Activated CD4-positive, CD25-positive, alpha-beta regulatory T cell treated with anti-CD3 and anti-CD28 coated beads, Interleukin-2, amount 50 U/mL, for 24 hours (primary cell): ENCODE measurements at places on chromosomes 1 and 21.

GRCh38 chr1:248406721-248407692, 4.2 kb downstream of the OR2T1 start:
- no peak for ATAC-seq

DNA sequence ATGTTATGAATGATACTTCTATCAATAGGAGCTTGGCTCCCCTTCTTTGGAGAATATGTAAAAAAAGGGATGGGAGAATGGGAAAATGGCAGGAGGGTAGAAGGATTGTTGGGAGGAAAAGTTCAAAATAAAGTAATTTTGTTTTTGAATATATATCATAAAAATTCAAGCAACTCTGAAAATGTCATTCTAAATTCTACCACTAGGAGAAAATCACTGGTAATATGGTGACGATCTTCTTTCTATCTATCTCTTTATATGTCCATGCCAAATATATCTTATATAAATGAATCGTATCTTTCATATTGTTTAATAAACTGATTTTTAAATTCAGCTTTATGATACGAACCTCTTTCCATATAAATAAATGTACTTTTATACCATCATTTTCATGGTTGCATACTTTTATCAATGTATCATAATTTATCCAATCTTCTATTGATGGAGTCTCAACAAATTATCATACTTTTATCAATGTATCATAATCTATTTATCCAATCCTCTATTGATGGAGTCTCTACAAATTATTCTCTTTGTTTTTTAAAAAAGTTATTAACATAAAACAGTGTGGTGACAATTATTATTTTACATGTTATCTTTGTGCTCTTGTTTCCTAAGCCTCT, 73.7 kb upstream of the MARK1 start:
- no peak for ATAC-seq

- no peak for ATAC-seq
Measured at GRCh38 chr1:166031932-166032571, 134.7 kb downstream of the FAM78B start.

DNA sequence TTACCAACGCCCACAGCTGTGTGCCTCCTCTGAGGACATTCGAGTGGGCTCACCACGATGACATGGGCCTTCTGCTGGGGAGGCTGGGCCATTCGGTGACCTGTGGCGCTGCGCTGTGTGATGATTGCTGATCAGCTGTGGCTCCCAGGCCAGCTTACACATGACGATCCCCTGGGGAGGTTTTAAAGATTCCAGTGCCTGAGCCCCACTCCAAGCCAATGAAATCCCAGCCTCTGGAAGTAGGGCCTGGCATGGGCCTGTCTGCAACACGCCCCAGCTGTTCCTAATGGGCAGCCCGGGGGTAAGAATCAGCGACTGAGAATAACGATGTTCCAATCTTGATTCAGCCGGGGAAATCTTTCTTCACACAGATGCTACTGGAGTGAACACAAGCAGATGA, 153.7 kb downstream of the KCNJ6 start:
- ATAC-seq = no peak

DNA sequence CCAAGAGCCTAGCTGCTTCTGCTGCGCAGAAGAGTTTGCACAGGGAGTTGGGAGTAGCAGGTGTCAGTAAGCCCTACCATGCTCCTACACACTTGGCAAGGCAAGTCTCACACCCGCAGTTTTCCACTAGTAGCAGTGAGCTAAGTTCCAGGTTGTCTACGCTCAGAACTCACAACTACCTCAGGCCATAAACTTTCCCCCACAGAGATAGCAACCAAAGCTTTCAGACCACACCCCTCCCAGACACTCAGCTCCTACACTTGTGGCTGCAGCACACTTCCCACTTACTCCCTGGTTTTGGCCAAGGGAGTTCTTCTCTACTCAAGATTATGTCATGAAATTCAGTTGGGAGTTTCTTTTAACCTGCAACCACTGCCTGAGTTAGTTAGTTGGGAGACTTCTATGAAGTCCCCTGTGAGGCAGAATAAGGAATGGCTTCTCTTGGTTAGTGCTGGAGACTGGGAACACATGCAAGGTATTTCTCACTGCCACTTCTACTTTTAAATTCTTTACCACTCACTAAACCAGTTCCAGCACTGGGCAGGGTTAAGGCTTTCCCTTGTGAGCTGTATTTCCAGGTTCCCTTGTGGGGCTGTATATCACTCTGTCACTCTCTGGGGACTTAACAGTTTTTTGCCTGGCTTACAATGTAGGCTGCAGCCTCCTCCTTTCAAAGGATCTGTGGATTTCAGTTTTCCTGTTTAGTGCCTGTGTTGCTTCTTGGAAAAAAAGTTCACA, 18.3 kb upstream of the MAB21L3 start:
- ATAC-seq = no peak

DNA sequence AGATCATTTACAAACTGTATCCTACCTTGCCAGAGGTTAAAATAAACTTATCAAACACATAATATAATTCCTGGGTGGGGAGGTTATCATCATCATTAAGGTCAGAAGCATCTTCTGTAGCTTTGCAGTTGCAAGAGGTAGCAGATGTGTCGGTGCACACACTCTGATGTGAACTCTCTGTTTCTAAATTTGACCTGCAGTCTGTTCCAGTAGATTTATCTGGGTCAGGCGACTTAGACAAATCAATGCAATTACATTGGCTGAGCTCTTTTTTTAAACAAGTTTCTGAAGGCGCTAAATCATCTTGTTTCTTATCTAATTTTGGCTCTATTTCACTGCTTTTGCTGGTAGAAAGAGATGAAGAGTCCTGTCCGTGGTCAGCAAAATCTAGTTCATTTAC, 70.4 kb downstream of the PRPF38A start:
- no peak for ATAC-seq

GRCh38 chr1:116380499-116381242, 7.6 kb downstream of the ATP1A1 start:
- no peak for ATAC-seq

DNA sequence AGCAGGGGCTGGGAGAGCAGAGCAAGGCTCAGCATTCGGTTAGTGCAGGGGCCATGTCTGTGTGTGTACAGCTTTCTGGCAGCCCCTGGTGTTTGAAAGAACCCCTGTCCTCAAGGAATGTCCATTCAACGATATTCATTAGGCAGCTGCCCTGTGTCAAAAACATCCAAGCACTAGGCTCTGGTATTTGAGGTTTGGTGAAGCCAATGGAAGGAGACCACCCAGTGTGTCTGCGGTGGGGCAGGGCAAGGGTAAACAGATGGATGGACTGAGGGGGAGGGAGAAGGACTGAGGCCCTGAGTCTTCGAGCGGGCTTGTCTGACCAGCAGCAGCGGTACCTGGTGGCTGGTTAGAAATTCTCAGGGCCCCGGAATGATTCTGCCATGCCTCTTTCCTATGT, 155.6 kb upstream of the KLHDC7A start:
- no peak for ATAC-seq

DNA sequence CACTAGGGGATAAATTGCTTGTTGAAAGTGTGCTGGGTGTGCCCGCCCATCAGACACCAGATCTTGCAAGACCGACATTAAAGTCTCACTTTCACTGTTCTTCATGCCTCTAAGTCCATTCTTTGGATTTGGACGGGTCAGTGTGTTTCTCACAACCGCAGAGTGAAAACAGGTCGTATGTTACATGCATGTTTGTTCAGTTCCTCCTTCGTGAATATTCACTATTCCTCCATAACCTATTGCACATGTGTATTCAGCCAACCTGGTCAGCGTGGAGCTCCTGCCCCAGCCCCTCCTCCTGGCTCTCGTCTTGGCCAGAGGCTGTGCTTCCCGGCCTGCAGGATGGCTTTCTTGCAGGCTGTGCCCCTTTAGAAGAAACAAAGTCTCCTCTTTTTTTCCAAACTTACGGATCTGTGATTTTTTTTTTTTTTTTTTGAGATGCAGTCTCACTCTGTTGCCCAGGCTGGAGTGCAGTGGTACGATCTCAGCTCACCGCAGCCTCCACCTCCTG, 2.2 kb upstream of the KRTAP10-6 start:
- ATAC-seq = no peak

GRCh38 chr1:238409191-238409850, 518.6 kb upstream of the ZP4 start:
- no peak for ATAC-seq

DNA sequence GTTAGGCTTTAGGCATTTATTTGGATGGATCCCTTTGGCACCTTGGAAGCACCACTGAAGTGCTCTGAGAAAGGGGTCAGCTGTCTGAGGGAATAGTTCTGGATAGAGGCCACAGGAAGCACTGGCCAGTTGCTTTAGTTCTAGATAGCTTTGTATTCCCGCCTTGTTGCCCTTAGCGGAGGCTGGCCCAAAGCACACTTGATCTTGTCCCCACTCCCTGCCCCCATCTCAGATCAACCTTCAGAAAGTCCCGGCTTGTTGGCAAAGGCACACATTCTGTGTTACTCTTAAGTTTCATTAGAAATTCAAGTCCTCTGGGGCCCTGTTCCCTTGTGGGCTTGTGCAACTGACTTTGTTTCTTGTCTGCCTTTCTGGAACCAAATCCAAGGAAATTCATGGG, 15.2 kb upstream of the NBL1 start:
- ATAC-seq = no peak

DNA sequence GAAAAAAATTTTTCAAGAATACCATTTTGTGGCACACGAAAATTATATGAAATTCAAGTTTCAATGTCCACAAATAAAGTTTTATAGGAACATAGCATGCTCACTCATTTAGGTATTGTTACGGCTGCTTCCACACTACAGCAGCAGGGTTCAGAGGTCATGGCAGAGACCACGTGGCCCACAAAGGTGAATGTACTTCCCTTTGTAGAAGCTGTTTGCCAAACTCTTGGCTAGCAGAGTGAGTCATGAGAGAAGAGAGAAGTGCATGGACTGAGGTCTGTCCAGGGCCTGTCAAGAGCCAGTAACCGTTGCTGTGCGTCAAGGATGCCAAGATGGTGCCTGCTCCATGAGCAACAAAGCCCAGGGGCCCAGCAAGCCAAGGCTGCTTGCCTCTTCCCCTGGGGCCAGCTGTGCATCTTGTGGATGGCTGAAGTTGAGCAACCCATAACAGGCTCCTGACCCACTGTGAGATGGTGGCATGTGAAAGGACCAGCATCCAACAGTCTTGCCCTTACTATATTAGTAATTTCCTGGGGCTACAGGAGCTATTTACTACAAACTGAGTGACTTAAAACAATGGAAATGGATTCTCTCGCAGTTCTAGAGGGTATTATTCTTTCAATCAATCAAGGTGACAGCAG, 64.8 kb upstream of the ATP5PO start:
- ATAC-seq = no peak

DNA sequence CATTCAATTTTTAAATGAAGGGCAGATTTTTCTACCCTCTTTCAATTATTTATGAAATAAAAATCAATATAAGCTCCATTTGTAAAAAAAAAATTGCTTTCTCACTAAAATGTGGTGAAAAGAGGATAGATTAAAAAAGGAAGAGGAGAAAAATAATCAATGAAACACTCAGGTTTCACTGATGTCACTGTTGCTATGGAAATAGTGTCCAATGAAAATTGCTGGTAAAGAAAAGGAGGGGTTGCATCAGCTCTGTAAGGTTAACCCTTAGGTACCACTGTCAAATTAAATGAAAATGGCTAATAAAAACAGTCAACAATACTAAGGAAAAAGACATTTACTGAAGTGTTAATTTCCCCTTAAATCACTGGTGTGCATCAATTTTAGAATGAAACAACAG, 91.6 kb upstream of the TTC39A start:
- ATAC-seq = peak; percentile 59

GRCh38 chr1:170284951-170285350, 139.2 kb downstream of the NTMT2 start:
- ATAC-seq = no peak

DNA sequence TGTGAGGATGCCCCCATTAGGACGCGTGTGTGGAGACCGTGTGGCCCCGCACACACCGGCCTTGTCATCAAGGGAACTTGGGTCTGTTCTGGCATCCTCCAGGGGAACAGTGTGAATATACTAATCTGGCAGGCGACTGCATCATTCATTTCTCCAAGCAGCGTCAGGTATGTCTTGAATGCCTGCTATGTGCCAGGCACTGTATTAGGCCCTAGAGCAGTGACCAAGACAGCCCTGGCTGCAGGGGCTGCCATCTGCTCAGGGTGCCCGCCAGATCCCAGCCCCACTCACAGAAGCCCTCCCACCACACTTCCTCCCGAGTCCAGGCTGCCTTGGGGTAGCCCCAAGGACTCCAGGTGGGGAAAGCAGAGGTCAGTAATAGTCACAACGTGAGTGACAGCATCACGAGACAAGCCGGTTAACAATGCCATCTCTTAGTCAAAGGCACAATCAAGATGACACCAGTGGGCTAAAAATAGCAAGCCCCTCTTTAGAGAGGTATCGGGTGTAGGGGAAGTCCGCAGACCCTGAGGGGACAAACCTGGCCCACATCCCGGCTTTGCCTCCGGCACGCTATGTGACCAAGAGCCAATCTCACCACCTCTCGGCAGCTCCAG, 7.5 kb upstream of the LAPTM5 start:
- ATAC-seq = no peak

GRCh38 chr1:209383907-209384709, 199.4 kb upstream of the CAMK1G start:
- ATAC-seq = no peak

GRCh38 chr1:68204977-68205630, 27.2 kb downstream of the WLS start:
- ATAC-seq = no peak

GRCh38 chr1:26020330-26020768, 1.2 kb upstream of the EXTL1 start:
- ATAC-seq = no peak

- ATAC-seq = no peak
Measured at GRCh38 chr1:209652121-209652735, at the start of gene LAMB3. TSS of gene LAMB3 (minus strand) at chr1:209652425. CDS start at chr1:209650944, 1,481 bp downstream.

DNA sequence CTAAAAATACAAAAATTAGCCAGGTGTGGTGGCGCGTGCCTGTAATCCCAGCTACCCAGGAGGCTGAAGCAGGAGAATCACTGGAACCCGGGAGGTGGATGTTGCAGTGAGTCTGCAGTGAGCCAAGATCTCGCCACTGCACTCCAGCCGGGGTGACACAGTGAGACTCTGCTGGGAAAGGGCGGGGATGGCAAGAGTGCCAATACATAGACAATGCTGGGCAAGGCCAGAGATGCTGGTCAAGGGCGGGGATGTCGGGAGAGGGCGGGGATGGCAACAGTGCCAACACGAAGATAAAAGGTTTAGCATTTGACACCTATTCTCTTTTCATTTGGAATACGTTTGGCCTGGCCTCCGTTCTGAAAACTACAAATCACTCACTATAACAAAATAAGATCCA, 11.0 kb downstream of the SSU72 start:
- no peak for ATAC-seq

DNA sequence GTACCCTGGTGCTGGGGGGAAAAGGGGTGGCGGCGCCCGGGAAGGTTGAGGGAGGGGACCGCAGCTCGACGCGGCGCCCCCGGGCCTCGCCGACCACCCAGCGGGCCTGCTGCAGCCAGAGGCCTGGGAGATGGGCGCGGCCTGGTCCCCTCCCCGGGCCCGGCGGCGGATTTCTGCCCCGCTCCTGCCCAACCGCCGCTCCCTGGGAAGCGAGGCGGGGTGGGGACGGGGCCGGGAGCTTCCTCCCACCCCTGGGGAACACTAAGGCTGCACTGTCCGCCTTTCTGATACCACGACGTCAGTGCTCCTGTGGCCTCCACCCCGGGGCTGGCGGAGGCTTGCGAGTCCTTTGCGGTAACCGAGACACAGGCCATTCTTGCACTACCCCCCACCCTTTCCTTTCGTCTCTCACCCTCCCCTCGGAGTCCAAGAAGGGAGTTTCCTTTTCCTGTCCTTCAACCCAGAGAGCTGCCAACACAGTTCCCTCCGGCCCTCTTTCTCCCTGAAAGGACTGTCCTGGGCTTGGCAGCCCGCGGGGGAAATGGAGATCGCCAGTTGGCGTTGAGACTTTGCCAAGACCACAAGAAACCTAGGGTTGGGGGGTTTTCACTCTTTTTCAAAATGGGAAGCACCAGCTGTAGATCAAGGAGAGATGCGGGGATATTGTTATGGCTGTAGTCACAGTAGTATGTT, 742 bp downstream of the SH3GLB1 start:
- no peak for ATAC-seq
